Glutamatergic neuron (in vitro differentiated cells): ENCODE measurements at places on chromosomes 2 and 18.

- DNase-seq, result no peak
Observed at GRCh38 chr18:8745355-8746014, 40.1 kb downstream of the MTCL1 start.

GRCh38 chr2:227462462-227462951, 9.4 kb upstream of the AGFG1 start:
- no peak for DNase-seq

DNA sequence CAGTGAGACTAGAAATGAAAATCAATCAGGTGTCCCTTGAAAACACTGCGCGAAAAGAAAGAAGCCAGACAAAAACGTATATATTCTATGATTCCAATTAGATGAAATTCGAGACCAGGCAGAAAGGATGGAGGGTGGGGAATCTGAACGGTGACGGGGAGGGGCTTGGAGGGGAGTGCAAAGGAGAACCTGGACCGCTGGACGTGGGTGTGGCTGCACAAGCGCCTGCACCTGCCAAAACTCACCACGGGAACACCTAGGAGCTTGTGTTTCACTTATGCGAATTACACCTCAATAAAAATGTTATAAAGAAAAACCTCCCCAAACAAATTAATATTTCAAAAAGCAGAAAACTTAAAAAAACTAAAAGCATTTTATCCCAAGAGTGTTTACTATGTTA, 21.9 kb downstream of the THAP4 start:
- DNase-seq, result no peak

DNA sequence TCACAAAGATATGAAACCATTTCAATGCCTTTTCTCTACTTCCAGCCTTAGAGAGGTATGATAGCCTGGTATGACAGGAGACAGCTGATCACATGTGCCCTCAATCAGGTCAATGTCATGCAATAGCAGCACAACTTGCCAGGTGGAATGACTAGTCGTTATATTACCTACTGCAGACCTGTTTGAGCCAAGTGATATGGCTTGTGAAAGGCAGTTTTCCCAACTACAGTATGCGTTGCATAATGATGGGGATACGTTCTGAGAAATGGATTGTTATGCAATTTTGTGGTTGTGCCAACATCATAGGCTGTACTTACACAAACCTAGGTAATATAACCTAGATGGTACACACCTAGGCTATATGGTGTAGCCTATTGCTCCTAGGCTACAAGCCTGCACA, 262.8 kb downstream of the ICOS start:
- DNase-seq, result no peak
